ENCODE measurements at places on chromosomes 6 and 20.

- DNase-seq: no peak
Measured at GRCh38 chr6:111938710-111939109, 65.5 kb upstream of the FYN start.

- DNase-seq: no peak
Measured at GRCh38 chr6:37302086-37302686, 44.2 kb upstream of the TMEM217 start.

GRCh38 chr20:39849664-39850063 is 839.4 kb downstream of the MAFB start:
- DNase-seq: no peak

GRCh38 chr6:90537027-90537426 is 49.8 kb downstream of the MAP3K7 start:
- no peak for DNase-seq

DNA sequence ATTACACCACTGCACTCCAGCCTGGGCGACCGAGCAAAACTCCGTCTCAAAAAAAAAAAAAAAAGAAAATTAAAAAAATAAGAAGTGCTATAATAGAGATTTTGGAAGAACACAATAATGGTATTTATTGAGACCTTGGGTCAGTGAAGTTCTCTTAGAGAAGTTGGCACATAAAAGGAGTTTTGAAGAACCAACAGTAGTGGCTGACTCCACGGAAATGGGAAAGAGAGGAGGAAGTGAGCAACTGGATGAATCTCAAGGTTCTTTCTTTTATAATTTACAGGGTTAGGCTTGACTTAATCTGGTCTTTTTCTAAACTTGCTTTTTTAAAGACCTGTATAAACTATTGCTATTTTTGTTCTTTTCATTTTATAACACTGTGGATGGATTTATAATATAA is 52.8 kb downstream of the TOMM6 start:
- DNase-seq: no peak

GRCh38 chr20:25014816-25015215 is 22.3 kb upstream of the APMAP start:
- DNase-seq: no peak

- DNase-seq: no peak
Measured at GRCh38 chr20:57756213-57756612, 46.4 kb upstream of the PMEPA1 start.

DNA sequence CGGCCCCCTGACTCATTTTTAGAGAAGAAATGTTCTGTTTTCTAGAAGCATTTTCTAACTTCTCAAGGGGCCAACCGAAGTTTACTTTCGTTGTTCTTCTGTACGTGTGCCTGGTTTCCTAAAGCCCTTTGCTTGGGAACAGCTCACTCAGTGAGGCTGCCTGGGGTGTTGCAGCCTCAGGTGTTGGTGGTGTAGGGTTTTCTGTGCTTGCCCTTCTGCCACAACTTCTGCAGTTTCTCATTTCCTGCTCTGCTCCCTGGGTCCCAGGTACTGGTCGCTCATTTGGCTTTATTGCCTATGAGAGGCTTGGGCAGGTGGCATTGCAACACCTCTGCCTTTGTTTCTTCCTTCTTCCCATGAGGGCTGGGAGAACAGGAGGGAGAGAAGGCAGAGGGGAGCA is 278.3 kb downstream of the SOX4 start:
- no peak for DNase-seq

DNA sequence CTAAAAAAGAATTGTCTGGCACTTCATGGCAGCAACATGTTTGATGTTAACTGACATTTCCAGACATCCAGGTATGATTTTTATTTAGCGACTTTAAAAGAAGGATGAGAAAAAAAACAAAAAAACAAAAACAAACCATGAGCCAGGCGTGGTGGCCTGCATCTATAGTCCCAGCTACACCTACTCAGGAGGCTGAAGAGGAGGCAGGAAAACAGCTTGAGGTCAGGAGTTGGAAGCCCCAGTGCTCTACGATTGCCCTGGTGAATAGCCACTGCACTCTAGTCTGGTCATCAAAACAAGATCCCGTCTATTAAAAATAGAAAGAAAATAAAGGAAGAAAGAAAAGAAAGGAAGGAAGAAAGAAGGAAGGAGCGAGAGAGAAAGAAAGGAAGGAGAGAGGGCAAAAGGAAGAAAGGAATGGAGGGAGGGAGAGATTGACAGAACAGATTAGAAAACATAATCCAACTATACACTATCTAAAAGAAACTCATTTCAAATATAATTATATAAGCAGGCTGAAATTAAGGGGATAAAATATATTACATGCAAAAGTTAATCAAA is 141.6 kb downstream of the TRIM27 start:
- DNase-seq: no peak

GRCh38 chr20:18188434-18188833 is 50.8 kb downstream of the KAT14 start:
- no peak for DNase-seq

DNA sequence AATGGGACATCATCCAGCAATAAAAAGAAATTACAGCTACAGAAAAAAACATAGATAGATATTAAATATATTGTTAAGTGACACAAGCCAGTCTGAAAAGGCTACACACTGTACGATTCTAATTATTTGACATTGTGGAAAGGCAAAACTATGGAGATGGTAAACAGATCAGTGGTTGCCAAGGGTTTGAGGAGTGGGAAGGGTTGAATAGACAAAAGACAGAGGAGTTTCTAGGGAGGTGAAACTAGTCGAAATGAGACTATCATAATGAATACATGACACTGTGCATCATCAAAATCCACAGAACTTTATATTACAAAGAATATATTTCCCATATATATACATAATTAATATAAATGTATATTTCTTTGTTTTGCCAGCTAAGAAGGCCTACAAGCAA is 9.8 kb downstream of the EPM2A start:
- no peak for DNase-seq

- DNase-seq: no peak
Measured at GRCh38 chr6:20672038-20672437, 137.8 kb downstream of the CDKAL1 start.

- DNase-seq: peak; percentile 27
Measured at GRCh38 chr6:143940011-143940597, 68.0 kb downstream of the PLAGL1 start.

DNA sequence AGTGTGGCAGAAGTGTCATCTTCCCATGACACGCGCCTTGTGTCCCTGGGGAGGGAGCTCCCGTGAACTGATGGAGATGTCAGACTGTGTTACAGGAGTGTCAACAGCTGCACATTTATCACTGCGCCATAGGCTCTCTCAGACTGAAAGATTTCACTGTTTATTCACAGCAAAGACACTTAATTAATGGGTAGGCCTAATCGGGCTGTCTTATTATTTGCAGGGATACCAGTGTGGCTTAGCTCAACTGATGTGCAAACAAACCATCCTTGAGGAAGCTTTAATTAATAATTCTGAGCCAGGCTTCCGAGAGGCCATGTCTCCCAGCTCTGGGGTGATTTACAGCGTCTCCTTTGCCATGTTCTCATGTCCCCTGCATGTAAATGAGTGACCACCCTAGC is 771.0 kb downstream of the QKI start:
- no peak for DNase-seq

DNA sequence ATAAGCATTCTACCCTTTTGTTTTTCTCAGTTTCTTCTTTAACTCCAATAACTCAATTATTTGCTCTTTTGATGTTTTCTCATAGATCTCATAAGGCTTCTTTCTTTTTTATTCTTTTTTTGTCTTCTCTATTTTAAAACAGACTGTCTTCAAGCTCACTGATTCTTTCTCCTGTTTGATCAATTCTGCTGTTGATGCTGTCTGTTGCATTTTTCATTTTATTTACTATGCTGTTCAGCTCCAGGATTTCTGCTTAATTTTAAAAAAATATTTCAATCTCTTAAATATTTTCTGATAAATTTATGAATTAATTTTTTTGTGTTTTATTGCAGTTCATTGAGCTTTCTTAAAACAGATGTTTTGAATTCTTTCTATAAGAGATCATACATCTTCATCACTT is 48.1 kb upstream of the SNAP91 start:
- no peak for DNase-seq

GRCh38 chr6:117264692-117265409 is 507 bp upstream of the VGLL2 start:
- DNase-seq: no peak

DNA sequence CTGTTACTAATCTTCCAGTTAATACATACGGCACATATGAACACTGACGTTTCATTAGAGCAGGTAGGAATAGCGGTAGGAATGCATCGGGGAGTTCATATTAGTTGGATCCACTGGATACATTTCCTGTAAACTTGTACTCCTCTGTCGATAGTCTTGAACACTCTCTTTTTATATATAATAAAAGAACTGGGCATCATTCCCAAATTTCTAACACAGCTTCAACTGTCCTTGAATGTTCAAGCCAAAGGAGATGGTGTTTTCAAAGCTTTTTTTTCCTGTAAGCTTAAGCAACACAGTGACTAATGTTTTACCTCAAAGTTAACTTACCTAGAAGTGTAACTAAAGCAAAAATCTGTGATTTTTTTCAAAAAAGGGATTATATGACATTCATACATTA is 195.3 kb downstream of the UTRN start:
- DNase-seq: no peak

DNA sequence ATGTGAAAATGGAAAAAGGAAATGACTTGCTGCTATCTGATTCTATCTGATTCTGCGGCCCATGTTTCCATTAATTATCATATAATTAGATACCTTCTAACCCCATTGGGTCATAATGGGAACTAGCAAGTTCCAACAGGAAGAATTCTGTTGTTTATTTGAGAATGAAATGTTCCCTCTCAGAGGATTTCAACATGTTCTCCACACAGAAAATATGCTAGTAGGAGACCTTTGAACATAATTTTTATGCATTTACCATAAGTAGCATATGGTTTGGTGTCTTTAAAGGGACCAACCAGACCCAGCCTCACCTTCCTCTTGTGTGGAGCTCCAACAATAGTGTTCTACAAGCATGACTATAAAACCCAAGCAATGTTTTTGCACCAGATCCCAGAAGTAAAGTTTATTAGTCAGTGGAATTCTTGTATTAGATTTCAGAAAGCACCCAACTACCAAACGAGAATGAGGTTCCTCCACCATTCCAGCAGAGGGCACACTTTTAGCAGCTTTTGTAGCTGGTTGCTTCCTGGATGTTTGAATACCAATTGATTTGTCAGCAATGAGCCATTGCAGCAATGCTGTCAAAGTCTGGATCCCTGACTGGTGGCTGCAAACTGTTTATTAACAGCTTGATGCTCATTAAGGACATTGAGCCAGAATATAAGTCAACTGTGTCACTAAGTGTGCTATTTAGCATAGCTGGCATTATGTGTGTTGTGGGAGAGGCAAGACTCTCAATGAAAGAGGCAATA is 143.6 kb upstream of the GJE1 start:
- peak; percentile 2 for DNase-seq

DNA sequence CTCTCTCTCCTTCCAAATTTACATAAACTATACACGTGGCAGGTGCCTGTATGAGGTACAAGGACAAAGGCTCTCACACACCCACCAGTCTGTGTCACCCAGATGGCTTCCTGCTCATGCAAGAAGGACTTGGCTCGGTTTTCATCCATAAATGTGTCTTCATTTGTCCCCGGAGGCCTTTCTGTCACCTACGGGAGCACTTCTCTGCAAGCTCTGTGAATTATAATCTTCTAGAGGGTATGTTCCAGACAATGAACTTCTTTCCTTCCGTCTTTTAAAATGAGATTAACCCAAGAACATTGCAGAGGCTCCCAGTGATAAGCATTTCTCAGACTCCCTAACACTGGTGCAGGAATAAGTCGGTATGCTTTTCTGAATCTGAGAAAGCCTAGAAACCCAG is 123.6 kb downstream of the PTPRT start:
- no peak for DNase-seq

DNA sequence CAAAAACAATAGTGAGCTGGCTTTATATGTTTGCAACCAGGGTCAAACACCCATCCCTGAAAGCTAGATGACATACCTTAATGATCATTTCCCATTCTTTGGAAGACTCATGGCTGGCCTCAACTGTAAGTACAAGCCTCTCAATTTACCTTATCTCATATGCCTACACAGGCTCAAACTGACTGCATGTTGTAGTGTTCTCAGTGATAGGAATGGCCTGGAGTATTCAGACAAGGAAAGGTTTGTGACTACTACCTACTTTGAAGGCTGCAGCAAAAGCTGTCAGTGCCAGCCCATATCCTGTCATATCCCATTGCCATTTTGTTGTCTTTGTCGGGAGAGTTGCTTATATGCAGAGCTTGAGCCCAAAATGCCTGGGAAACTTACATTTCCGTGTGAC is 205.2 kb upstream of the MOCS1 start:
- DNase-seq: no peak

- no peak for DNase-seq
Measured at GRCh38 chr6:84449220-84449619, 221.8 kb upstream of the CEP162 start.

DNA sequence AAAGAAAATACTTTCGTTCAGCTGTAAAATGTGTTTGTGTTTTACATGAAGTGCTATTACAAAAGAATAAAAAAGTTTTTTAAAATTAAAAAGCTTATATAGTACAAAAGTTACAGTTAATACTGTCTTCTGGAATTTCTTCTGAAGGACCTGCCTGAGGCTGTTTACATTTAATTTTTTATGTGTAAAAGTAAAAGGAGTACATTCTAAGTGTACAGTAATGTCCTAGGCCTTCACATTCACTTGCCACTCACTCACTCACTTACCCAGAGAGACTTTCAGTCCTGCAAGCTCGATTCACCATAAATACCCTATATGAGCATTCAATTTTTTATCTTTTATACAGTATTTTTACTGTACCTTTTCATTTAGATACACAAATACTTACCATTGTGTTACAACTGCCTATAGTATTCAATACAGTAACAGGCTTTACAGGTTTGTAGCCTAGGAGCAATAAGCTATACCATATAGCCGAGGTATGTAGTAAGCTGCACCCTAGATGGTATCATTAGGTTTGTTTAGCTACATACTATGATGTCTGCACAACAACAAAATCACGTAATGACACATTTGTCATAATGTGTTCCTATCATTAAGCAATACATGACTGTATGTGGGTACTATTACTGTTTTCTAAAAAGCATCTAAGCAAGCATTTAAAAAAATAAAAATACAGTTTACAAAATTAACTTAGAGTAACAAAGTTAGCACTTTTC is 33.0 kb downstream of the RNF146 start:
- DNase-seq: no peak

GRCh38 chr20:16864069-16864468 is 115.9 kb downstream of the OTOR start:
- DNase-seq: no peak

DNA sequence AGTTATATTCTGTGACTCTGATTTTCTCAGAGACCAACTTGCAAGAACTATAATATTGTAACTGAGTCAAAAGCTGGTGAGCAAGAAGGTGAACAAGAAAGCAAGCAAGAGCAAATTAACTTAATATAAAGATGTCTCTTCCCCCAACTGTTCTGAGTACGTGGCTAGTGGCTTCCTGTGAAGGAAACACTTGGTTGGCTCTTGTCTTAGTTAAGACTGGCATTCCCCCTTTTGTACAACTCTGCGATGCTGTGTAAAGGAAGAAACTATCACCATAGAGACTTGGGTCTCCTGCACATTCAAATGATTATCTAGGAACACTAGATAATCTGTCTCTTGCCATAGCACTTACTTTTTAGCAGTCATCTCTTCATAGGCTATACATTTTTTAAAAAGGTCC is 47.3 kb upstream of the TNFAIP3 start:
- no peak for DNase-seq

- peak; percentile 28 for DNase-seq
Measured at GRCh38 chr20:62219992-62220665, at the start of gene HRH3. TSS of gene HRH3 (minus strand) at chr20:62220278. CDS start at chr20:62219970, 308 bp downstream.
